ENCODE measurements at places on chromosomes 12 and 14. TPM values are rescaled to one million over a fixed set of nuclear protein-coding genes. Genes with fewer than 3 reads are reported as not detected.

Gene MYF5
- not detected for total RNA-seq

DNA sequence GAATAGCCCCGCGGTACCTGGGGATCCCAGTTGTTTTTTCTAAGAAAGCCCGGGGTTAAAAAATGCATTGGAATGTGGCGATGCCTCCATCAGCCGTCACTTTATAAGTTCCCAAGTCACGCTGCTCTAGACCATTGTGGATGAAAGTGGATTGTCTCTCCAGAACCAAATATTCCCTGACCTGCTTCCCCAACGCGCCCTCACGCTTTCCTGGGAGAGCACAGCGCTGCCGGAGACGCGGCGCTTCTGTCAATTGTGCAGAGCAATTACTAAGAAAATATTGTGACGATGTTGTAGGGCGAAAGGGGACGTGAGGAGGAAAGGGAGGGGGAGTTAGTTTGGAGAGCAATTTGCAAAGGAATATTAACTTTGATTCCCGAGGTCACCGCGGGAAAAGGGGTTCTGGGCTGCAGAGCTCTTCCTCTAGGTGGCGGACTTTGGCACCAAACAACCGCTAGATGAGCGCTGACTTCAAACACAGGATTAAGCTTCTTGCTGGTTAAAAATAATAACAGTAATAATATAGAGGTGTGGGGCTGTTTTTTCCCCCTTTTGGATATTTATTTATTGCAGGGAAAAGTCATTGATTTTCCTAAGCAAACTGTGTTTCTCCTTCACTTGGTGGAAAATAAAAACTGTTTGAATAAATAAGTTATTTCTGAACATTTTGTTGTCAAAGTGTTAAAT lies 9.6 kb upstream of the FOXG1 start:
- DNase-seq = no peak

GRCh38 chr12:89547101-89547500 lies 21.3 kb upstream of the POC1B start:
- DNase-seq = no peak

DNA sequence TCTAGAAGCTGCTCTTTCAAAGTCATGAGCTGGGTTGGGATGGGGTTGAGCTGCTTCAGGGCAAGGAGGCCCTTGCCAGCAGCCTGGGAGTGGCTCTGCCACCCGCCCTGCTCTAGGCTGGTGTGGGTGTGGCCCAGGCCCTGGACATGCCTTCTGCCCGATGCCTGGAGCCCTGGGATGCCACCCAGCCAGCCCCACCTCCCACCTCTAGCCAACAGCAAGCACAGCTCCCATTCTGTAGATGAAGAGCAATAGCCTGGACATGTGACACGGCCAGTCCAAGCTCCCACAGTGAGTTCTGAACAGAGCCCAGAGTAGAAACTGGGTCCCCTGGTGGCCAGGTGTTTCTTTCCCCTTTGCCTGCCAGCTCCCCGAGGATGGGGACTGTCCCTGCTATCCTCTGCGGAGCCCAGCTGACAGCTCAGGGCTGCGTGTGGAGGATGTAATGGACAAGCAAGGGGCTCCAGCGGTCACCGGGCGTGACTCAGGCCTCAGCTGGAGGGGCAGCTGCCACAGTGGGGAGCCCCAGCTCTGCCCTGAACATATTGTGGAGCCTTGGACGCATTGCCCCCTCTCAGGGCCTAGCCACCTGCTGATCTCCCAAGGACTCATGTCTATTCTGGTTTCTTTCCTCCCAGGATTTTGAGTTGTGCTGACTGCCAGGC lies 165.2 kb downstream of the TSPAN9 start:
- DNase-seq = no peak

- DNase-seq = no peak
Observed at GRCh38 chr12:45220363-45220931, 4.6 kb downstream of the ANO6 start.
